ENCODE measurements at places on chromosomes 5 and 9.

- no peak for DNase-seq
These were observed 166.4 kb upstream of the TLX3 start for GRCh38 chr5:171142617-171143016.

DNA sequence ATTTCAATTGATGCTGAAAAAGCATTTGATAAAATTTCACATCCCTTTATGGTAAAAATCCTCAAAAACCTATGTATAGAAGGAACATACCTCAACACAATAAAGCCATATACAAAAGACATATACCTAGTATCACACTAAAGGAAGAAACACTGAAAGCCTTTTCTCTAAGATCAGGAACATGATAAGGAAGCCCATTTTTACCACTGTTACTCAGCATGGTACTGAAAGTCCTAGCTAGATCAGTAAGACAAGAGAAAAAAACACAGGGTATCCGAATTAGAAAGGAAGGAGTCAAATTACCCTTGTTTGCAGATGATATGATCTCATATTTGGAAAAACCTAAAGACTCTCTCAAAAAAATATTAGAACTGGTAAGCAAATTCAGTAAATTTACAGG, 350.2 kb upstream of the PDE4D start:
- DNase-seq: no peak

DNA sequence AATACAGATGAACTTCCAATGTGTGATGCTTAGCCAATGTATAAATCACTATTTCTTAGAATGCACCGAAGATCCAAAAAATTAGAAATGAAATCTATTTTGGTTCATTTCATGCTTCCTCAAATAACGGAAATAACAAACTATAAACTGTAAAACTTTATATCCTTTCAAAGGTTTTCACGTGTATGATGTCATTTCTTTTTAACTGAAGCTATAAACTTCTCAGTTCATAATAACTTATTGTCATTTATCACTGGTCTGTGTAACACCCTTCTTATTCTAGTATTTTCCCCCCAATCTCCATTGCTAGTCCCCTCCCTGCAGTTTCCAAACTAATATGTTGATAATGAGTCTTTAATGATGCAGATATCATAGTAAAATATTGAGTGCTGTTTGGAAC, 36.4 kb downstream of the DMRT2 start:
- DNase-seq: no peak

DNA sequence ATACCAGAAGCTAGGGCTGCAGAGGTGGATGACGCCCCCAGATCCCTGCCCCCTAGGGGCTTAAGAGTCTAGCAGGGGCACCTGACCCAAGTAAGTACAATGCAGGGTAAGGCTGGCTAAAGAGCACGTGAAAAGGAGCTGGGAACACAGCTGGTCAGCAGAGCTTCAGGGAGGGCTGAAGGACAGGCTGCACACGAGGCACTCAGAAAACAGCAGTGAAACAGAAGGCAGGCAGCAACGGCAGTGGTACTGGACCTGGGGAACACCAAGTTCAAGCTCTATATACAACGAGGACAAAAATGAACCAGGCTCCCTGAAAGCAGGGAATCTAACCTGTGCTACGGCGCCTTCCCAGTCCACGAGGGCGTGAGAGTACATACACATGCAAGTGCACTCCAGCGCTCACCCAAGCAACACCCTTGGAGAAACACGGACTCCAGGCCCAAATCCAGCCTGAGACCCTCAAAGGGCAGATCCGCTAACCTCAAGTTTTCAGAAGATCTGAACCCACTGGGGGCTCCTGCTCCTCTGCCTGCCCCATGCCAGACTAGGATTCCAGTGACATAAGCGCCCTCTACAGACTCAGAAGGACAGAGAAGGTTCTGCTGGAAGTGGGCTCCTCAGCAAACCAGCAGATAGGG, 57.4 kb downstream of the PSMB7 start:
- DNase-seq: no peak

DNA sequence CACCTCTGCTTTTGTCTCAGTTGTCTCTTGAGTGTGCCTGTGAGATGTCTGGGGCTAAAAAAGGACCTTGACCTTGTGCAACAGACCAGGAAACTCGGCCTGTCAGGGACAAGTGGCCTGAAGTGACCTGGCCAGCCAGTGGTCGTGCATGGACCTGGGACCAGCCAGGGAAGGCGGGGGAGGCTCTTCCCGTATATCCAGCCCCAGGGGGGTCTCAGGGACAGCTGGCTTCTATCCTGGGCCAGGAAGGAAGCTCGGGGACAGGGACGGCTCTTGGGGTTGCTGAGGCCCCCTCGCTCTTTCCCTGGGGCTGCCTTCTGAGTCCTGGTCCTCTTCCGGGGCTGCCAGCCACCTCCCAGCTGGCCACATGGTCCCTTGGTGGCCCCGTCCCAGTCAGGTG, 3.2 kb upstream of the ADAMTSL2 start:
- DNase-seq: no peak

DNA sequence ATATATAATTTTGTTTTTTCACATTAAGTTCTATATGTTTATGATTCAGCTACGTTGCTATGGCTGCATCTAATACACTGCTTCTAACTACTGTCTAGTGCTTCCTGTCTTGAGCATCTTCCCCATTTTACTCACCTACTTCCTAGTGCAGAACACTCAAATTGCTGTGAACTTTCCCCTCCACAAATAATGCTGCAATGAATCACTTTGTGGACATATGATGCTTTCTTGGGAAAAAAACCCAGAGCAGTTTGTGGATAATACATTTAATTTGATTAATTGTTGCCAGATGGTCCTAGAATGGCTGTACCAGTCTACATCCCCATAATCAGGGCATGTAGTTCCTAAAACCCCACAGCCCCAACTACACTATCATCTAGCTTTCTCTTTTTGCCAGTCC, 18.5 kb downstream of the CD180 start:
- DNase-seq: no peak

GRCh38 chr5:34415559-34416198, 240.4 kb upstream of the RAI14 start:
- no peak for DNase-seq

GRCh38 chr5:127517480-127518318, at the start of gene PRRC1:
TSS of gene PRRC1 (plus strand) at chr5:127517640. CDS start at chr5:127523480, 5,840 bp downstream.
- peak; percentile 49 for DNase-seq

DNA sequence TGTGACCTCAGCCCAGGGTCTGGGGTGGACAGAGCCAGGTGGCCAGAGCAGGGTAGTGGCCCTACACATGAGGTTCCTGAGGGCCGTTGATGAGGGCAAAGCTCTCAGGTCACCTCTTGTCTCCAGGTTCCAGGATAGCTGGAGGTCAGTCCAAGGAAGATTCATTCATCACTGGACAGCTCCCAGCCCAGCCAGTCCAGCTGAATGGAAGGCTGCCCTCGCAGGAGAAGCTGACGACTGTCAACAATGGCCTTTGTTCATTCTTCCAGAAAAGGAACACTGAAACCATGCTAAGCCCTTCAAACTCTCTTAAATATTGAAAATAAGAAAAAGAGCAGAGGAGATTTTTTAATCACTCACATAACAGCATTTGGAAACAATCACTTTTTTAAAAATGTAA, 169.7 kb upstream of the TBCA start:
- DNase-seq: no peak

GRCh38 chr9:89879276-89879675, 274.5 kb downstream of the GADD45G start:
- DNase-seq: no peak

- DNase-seq: no peak
These were observed 37.3 kb upstream of the EGFL7 start for GRCh38 chr9:136625101-136626065.

DNA sequence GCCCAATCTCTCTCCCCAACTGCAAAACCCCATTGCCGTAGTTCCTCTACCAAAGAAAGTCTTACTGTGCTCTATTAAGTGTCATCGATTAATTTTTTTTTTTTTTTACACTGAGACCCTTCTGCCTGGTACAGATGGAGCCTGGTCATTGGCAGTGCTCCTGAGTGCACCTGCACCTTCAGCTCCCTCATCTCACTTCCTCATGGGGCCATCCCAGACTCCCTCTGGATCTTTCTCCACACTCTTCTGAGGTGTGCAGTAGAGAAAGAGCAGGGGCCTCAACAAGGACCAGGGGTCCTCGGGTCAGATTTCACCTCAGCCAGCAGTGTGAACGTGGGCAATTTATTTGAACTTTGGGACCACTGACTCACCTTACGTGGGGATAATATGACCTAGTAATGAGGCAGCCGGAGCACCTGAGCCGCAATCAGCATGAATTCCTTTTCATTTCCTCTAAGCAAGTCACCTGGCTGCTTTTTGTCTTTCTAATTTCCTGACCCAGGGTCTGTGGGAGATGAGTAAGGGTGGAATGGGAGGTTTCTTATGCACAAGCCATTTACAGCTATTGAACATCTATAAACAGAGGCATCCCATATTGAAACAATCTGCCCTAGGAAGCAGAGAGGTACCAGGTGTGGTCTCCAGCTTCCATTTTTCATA, 22.3 kb upstream of the GABRP start:
- no peak for DNase-seq

DNA sequence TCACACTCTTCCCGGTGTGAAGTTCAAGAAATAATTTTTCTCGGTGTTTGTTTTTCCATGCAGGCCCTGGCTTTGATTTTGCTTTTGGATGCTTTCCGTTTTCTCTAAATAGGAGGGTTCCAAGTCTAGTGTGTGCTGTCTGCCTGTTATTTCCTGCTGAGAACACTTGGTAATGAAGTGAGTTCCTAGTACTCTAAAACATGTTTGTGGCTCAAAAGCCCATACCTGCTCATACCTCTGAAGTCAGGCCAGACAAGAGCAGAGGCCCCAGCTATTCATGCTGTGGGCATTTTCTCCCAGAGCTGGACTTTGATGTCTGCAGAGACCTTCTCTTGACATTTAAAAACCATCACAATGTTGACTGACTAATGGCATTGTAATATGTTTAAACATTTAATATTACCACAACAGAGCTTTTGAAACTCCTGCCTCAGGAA, 211.2 kb downstream of the GOLPH3 start:
- no peak for DNase-seq

DNA sequence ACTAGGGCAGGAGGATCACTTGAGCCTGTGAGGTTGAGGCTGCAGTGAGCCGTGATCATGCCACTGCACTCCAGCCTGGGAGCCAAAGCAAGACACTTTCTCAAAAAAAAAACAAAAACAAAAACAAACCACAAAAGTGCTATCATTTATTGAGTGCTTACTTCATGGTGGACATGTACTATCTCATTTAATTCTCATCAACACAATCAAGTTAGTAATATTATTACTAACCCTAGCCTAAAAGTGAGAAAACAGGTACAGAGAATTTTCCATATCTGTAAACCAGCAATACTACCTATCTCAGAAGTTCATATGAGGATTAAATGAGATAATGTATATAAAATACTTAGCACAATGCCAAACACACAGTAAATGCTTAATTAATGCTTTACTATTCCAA, 85.8 kb downstream of the MAPKAP1 start:
- no peak for DNase-seq

- DNase-seq: no peak
These were observed 517.0 kb downstream of the CCDC171 start for GRCh38 chr9:16069671-16070454.
